ENCODE measurements at places on chromosomes 1 and 21.
A peak's percentile ranks its signal among the peaks of the same experiment; 100 is the strongest.

GRCh38 chr1:116671072-116671760 is 3.7 kb upstream of the IGSF3 start:
- DNase-seq = no peak

DNA sequence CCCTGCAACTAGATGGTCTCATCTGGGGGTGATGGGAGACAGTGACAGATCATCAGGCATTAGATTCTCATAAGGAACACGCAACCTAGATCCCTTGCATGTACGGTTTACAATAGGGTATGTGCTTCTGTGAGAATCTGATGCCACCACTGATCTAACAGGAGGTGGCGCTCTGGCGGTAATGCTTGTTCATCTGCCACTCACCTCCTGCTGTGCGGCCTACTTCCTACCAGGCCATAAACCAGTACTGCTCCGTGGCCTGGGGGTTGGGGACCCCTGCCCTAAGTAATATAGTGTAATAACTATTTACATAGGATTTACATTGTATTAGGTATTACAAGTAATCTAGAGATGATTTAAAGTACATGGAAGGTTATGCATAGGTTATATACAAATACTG is 134.9 kb downstream of the CLEC20A start:
- DNase-seq = no peak

DNA sequence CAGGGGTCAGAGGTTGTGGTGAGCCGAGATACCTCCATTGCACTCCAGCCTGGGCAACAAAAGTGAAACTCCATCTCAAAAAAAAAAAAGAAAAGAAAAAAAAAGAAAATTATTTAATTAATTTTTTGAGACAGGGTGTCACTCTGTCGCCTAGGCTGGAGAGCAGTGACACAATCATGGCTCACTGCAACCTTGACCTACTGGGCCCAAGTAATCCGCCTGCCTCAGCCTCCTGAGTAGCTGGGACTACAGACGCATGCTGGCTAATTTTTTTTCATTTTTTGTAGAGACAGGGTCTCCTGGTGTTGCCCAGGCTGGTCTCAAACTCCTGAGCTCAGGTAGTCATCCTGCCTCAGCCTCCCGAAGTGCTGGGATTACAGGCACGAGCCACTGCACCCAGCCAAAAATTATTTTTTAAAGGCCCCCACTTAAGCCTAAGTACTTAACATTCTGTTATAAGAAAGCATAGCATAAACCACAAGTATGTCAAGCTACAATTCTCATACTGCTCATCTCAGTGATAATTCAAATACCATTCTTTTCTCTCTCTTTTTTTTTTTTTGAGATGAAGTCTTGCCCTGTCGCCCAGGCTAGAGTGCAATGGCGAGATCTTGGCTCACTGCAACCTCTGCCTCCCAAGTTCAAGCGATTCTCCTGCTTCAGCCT is 19.9 kb downstream of the NUCKS1 start:
- DNase-seq = no peak

DNA sequence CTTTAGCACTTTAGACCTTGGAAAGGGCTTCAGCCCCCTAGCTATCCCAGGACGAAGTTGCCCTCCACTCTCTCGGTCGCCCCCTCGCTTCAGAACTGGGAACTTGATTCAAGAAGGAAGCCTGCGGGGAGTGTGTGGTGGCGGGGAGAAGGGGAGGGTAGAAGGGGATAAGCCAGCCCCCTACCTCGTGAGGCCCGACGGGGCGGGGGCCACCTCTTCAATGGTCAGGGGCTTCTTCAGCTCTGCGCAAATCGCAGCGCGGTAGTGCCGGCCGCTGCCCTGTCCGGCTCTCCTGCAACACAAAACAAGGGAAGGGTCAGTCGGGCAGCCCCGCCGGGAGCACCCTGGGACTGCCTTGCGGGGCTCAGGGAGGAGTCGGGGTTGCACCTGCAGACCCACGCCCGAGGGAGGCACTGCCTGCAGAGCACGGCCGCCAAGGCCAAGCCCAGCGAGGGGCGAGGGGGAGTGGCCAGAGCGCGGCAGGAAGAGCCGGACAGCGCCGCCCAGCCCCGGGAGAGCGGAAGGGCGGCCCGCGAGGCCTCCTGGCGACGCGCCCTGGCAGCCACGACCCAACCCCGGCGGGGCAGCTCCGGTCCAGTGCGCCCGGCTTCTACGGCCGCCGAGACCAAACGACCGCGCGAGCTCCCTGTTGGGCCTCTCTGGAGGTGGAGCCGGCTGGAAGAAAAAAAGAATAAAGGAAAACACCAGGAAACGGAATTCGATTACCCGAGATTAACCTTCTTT is 56.2 kb upstream of the RASAL2 start:
- peak; percentile 87 for DNase-seq

DNA sequence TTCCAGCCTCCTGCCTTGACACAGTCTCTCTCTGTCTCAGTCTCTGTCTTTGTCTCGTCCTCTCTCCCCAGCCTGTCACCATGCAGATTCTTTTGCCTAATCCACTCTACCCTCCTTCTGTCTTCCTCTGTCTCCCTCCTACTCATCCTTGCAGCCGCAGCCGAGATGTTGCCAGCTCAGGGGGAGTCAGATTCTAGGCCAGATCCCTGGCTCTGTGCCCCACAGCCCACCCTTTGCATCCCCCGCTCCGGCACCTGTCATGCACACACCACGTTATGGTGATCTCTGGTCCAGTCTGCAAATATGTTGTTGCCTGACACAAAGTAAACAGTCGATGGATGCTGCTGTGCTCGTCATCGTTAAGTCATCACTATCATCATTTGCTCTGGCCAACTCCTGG is 35.5 kb upstream of the IGSF21 start:
- DNase-seq = no peak

DNA sequence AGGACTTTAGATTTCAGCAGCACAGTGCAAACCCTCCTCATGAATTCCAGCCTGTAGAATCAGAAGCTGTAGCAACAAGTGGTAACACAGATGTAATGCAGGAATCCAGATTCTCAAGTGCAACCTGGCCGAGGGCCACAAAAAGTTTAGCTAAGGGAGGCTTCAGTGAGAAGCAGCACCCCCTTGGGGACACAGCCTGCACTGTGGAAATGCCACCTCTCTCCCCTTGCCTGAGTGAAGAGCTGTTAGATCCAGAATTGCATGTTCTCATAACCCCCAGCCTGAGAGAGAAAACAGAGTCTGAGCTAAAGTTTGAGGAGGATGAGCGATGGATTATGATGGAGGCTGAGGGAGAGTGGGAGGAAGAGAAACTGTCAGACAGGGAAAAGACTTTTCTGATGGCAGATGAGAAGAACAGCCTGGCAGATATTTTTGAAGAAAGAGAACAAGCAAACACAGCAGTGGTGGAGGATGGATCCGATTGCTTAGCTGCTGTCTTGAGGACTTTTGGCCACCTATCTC is 80.5 kb upstream of the BMP8A start:
- DNase-seq = peak; percentile 87

DNA sequence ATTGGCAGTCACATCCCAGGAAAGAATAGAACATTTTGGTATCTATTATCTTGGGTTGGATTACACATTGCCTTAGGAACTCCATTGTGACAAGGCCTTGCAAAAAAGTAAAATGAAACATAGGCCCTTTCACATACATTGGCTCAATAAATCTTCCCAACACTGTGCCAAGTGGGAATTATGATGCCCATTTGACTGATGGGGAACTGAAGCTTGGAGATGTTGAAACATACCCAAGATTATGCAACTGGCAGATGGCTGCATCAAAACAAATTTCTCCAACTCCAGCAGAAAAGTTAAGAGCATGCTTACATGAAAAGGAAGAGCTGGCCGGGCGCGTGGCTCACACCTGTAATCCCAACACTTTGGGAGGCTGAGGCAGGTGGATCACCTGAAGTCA is 26.9 kb downstream of the PLEKHO1 start:
- DNase-seq = no peak

DNA sequence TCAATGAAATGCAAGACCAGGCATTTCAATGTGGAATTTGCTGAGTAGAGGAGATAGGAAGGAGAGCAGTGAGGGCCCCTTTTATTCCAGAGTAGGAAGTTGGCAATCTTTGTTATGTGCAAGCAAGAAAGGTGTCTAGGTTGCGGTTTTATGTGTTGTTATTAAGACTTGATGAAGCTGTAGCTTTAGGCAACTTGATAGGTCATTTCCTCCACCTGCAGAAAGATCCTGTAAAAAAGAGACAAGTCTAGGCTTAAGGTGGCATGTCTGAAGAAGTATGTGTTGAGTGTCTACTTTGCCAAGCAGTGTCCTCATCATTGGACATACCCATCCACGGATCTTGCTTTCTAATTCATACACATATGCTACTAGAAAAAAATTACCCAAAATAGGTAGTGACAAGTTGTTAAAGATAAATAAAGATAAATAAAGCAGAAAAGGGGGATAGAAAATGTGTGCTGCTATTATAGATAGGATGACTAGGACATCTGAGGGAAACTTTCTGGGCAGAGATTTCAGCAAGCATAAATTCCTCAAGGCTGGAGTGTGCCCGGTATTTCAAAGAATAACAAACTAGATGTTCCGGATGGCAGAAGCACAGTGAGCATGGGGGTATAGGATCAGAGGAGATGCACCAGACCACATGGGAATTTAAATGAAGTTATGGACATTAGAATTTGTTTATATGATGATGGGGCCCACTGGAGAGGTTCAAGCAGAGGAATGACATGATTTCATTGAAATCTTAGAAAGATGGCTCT is 335.0 kb downstream of the TGFB2 start:
- DNase-seq = no peak

- DNase-seq = no peak
Measured at GRCh38 chr1:219419860-219420259, 193.0 kb downstream of the ZC3H11B start.

GRCh38 chr1:89719502-89720306 is 86.8 kb downstream of the LRRC8C start:
- DNase-seq = no peak

GRCh38 chr1:3999941-4000735 is 100.1 kb upstream of the C1orf174 start:
- DNase-seq = no peak

All from femur (tissue), 1 donor.